ENCODE measurements at places on chromosomes 5 and 9.
A peak's percentile ranks its signal among the peaks of the same experiment; 100 is the strongest.

DNA sequence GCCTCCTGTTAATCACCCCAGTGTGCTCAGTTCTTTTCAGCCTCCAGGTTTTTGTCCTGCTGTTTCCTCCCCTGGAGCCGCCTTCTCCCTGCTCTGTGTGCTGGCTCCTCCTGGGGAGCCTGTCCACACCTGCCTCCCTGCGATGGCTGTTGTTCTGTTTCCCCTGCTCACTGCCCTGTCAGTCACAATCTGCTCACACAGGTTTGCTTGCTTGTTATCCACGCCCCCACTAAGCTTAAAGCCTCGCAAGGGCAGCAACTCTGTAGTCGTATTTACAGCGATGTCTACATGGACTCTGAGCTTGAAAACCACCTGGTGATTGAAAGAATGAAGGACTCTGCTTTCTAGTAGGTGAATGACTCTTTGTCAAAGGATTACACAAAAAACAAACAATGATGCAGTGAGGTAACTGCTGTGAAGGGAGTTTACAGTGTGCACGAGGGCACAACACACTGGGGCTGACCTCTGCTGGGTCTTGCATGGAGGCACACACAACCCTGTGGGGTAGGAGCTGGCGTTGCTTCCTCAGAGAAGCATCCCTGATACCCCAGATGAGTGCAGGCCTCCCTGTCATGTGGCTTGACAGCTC is 39.6 kb upstream of the TEX48 start:
- peak; percentile 18 for DNase-seq

DNA sequence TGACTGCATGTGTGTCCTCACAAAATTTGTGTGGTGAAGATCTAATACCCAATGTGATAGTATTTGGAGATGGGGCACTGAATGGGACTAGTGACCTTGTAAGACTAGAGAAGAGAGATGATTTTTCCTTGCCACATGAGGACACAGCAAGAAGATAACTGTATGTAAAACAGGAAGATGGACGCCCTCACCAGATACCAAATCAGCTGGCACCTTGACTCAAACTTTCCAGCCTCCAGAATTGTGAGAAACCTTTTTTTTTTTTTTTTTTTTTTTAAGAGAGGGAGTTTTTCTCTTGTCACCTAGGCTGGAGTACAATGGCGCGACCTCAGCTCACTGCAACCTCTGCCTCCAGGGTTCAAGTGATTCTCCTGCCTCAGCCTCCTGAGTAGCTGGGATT is 40.3 kb downstream of the UBTD2 start:
- DNase-seq = no peak

GRCh38 chr9:121754655-121755436 is 103.4 kb downstream of the DAB2IP start:
- DNase-seq = no peak

- no peak for DNase-seq
Observed at GRCh38 chr5:83417884-83418283, 53.7 kb upstream of the VCAN start.

DNA sequence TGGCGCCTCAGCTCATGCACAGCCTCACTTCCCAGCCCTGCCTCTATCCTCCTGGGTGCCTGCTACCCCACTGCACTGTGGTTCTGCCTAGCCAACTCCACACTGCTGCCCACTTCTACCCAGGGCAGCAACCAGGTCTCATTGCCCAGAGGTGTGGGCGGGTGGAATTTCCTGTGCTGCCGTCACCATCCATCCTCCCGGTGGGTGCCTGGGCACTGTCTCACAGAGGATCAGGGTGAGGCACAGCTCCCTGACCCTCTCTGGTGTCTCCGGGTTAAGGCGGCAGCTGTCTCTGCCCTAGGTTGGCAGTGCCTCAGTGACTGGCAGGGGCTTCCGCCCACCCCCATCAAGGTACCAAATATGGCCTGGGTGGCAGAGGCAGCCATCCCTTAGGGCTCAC is 4.3 kb upstream of the MTMR12 start:
- DNase-seq = no peak

DNA sequence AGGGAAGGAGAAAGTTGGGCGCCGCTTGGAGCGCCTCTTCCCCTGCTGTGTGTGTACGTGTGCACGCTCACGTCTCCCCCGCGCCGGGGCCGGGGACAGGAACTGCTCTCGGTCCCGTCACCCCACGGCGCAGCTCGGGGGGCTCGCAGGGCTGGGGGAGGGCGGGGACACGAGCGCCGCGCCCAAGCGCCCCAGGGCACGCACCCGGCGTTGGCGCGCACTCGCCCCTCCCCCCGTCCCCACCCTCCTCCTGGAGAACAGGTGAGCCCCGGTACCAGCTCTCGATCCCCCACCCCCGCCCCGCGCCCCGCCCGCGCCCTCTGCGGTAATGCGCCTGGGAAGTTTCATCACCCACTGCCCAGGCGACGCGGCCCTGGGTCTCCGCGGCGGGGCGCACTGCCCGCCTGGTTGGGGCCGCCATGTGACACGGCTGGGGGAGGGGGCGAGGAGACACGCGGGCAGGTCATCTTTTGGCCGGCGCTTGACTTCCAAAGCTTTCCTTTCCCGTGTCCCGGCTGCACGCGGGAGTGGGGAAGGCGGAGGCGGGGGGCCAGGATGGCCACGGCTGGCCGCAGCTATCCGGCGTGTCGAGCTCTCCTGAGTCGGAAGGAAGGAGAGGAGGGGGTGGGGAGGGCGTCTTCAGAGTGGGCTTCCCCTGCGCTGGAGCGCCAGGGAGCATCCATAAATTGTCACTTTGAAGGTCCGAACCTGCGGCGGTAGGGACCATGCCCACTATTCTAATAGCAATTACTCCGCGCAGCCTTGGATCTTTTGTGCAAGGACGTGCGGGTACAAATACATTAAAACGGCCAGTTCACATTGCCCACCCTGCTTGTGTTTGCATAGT is 1.5 kb upstream of the STC2 start:
- no peak for DNase-seq

DNA sequence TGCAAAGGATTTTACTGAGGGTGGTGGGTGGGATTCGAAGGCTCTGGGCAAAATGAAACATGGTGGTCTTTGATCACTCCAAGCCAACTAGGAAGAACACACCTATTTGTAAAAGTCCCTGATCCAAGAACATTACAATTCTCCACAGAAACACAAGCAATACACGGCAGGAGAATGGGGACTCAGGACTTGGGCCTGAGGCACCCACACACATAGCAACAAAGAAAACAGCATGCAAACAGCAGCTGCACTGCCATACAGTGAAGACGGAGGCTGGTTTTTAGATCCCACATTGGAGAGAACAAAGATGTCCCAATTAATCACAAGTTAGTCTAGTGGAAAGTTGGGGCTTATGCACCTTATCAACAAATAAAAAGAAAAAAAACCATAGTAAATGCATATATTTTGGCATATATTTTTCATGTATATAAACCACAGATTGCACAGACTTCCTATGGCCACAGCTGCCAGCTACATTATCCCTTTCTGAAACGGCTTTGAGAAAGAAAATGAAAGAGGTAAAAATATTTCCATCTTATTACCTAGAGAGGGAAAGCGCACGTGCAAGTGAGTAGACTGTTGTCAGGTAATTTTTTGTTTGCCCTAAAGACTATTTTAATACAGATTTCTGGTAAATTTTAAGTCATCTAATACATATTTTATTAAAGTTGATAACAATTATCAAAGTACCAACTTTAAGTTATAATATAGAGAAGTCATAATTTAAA is 410.9 kb downstream of the BNC2 start:
- DNase-seq = no peak

DNA sequence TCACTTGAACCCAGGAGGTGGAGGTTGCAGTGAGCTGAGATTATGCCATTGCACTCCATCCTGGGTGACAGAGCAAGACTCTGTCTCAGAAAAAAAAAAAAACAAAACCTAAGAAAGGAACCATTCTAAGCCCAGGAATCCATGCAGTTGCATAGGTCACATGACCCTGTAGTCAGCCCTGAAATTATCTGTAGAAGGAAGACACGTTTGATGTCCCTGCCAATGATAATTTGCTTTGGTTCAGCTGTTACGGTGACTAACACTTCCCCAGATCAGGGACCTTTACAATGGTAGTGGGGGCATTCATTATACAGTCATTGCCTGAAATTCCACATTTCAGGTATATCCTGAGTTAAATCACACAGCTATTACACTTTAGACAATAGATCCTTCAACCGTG is 50.5 kb downstream of the PRKACG start:
- DNase-seq = no peak

DNA sequence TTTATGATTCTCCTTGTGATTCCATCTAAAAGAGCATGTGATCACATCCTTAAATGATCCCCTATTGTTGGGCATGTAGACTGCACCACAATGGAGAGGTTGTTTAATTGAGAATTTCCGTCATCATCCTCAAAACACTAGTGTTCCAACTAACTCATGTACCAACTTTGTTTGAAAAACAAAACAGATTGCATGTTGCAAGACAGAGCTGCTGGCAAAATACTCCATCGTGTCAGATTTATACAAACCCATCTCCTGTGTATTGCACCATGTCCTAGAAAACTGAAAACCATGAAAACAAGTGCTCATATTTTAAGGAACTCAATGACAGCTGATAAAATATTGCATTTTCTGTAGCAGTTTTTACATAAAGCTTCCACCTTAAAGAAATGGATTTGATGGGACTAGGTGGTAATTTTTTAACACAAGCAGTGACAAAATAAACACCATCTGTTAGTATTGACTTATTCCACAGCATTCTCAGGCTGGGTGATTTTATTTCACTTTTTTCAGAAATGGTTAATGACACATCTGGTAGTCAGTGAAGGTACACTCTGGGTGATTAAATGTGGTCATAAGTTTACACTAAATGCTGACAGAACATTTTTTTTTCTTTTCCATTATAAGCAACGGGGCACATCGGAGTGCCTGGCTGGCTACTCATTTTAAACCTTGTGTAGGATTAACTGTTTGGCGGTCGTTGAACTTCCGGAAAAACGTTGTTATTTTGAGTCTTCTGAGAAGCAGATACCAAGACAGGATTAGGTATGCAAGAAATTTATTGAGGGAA is 602.9 kb upstream of the WWC1 start:
- peak; percentile 50 for DNase-seq

All from choroid plexus epithelial cell (primary cell).